ENCODE measurements at places on chromosomes 2 and 18.

DNA sequence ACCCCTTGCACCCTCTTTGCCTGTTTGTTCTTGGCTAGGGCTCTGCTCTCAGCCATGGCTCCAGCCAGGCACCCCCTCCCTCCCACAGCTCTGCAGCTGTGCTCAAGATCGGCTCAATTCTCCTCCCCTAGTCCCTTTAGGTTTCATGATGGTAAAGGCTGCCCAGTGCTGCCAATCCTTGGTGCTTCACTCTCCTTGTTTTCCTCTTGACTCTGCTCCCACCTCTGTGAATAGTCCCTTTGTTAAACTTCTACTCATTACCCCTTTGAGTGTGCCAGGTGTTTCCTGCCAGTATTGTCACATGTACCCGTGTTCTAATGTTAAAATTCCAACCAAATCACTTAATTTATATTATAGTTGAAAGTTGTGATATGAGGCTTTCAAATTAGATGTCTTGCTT, 101.0 kb upstream of the CERS6 start:
- no peak for DNase-seq

DNA sequence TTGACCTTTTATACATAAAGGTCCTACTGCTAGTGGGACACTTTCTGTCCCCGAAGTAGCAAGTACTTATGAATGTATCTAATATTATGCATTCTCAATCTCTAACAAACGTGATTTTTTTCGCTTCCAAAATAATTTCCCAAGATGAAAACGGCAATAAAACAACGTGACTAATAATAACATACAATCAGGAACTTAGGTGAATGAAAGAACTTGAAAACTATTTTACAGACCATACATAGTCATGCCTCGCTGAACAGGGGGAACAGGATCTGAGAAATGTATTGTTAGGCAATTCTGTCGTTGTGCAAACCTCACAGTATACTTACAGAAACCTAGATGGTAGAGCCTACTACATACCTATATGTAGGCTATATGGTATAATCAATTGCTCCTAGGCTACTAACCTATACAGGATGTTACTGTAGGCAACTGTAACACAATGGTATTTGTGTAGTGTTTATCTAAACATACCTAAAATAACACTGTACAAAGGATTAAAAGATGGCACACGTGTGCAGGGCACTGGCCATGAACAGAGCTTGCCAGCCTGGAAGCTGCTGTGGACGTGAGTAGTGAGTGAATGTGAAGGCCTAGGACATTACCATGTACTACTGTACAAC, 2.5 kb downstream of the RTN4 start:
- DNase-seq: peak; percentile 49

- no peak for DNase-seq
Observed at GRCh38 chr2:143732076-143732475, 602.9 kb downstream of the ARHGAP15 start.

- DNase-seq: no peak
Observed at GRCh38 chr2:70078384-70078783, 8.9 kb upstream of the PCBP1 start.

- no peak for DNase-seq
Observed at GRCh38 chr2:42795841-42796301, 3.5 kb upstream of the HAAO start.

DNA sequence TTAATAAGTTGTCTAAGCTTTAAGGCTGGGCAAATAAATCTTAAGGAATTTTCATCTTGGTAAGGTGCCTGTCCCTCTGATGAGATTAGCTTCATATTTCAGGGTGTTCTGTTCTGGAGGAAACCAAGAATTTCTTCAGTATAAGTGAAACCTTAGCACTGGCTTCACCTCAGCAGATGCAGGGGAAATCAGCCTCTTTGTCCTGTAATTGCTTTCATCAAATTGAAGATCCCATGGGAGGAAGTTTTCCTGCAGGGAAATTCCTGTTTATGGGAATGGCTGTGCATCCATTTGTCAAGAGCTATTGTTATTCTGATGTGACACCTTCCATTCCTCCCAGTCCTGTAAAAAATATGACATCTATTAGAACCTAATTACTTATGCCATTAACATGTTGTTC, 174.5 kb downstream of the PTPRM start:
- DNase-seq: no peak

GRCh38 chr2:23092831-23093230, 292.1 kb upstream of the KLHL29 start:
- no peak for DNase-seq

GRCh38 chr2:99675130-99675661, 185.4 kb upstream of the REV1 start:
- no peak for DNase-seq

- no peak for DNase-seq
Observed at GRCh38 chr2:128414351-128414750, 95.7 kb upstream of the HS6ST1 start.

DNA sequence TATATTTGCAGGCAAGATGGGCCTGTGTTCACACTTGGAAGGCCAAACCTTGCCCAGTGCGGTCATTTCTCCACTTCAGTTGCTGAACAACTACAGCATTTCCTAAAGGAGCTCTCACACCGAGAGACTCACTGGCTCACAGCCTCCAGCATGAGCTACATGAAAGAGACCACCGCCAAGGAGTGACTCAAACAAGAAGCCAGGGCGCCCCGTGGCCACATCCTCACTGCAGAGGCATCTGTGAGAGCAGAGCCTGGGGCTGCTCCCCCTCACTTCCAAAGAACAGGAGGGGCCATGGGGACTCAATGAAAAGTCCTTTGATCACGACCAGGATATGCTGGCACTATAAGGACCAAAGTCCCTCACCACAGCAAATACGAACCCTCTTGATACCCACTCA, 50.0 kb downstream of the TMEM163 start:
- no peak for DNase-seq

DNA sequence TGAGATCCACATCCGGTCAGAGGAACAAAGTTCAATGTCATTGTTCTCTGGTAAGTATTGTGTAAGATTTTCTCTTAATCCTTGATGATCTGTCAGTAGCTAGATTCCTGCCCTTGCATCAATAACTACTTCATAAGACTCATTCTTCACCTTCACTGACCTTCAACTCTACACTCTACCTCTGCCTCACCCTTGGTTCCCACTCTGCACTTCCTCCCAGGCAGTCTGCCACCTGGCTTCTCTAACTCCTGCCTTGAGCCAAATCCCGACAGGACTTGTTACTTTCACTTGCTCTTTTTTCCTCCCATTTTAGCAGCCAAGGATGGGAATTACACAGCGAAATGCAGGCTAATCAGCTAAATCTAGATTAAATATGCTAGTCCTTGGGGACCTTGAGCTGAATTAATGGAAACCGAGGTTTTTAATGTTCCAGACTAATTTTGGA, 190.7 kb downstream of the DLGAP1 start:
- DNase-seq: no peak

DNA sequence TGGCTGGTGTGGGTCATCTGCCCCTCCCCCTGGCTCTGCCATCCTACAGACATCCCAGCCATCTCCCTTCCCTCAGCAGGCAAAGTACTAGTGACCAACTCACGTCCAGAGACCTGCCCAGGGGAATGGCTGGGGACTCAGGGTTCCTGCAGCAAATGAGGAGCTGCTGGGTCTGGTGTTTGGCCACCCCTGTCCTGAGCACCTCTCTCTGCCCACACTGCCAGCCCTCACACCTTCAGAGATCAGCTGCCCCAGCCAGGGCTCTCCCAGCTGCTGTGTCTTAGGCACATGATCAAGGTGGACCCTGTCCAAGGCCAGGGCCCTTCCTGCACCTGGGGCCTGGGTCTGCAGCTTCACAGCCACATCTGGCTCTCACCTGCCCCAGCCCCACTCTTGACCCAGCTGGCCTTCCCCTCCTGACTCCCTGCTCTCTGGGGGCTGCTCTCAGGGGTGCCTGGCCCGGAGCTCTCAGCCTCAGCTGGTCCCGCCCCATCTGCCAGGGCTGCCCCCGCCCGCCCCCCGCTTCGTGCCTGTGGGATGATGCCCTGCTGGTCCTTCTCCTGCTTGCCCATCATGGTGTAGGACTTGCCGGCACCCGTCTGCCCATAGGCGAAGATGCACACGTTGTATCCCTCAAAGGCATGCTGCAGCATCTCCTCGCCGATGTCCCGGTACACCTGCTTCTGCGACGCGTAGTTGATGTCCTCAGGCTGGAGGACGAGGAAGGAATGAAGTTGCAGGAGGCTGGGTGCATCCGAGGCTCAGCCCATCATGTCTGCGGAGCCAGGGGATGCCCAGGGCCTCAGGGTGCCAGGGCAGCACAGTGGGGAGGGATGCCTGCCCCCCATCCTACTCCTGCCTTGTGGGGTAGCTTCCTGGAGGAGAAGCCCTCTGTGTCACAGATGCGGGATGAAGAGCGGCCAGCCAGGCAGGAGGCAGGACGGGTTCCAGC, 32.2 kb downstream of the KIF1A start:
- DNase-seq: no peak

- no peak for DNase-seq
Observed at GRCh38 chr2:46924038-46924437, 8.4 kb upstream of the MCFD2 start.

DNA sequence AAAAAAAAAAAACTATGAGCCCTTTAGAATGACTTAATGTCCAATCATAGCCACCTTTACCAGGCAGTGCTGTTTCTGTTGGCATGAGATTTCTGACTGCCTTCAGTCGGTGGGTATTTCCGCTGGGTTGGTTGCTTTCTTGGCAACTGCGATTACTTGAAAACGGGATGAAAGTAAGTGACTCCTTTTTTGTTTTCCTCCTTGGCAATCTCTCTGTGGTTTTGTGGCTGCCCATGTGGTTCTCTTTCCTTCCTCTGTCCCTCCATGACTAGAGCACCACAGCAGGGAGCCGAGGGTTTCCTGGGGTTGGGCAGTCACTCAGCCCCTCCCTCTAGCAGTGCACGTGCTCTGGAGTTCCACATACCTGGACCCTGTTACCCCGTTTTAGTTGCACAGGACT, 112.1 kb downstream of the KLHL29 start:
- no peak for DNase-seq

GRCh38 chr18:59799383-59800015, 100.3 kb upstream of the PMAIP1 start:
- no peak for DNase-seq

DNA sequence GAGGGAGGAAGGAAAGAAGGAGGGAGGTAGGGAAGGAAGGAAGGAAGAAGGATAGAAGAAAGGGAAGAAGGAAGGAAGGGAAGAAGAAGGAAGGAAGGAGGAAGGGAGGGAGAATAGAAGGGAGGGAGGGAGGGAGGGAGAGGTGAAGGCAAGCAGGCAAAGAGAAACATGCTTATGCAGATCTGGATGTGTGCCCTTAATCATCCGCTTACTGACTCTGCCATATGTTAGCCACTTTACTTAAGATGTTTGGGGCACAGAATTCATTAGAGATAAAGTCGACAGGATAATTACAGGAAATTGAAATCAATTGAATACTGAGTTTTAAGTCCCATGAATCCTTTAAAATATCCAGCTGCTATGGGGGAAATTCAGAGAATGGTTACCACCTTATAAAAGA, 334.2 kb downstream of the GRB14 start:
- no peak for DNase-seq

GRCh38 chr18:77711096-77711495, 461.4 kb downstream of the GALR1 start:
- DNase-seq: no peak

DNA sequence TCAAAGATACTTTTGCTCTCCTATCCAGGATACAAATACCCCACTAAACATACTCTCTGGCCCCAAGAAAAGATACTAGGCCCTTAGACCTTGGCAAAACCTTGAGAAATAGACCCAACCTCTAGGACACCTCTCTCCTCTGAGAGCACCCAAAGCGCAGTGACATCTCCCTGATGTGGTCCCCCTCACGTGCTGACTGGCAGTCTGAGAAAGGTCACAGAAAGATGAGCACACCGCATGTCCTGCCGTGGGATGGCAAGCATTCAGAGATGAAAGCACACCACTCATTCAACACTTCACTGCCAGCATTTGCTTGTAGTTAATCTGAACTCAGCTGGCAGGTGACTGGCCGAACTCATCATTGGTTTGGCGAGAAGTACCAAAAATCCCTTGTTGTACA, 6.1 kb upstream of the TBC1D8 start:
- DNase-seq: no peak

DNA sequence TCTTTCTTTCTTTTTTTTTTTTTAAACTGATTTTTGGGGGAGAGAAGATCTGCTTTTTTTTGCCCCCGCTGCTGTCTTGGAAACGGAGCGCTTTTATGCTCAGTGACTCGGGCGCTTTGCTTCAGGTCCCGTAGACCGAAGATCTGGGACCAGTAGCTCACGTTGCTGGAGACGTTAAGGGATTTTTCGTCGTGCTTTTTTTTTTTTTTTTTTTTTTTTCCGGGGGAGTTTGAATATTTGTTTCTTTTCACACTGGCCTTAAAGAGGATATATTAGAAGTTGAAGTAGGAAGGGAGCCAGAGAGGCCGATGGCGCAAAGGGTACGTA, 587 bp downstream of the MEIS1 start:
- DNase-seq: no peak

DNA sequence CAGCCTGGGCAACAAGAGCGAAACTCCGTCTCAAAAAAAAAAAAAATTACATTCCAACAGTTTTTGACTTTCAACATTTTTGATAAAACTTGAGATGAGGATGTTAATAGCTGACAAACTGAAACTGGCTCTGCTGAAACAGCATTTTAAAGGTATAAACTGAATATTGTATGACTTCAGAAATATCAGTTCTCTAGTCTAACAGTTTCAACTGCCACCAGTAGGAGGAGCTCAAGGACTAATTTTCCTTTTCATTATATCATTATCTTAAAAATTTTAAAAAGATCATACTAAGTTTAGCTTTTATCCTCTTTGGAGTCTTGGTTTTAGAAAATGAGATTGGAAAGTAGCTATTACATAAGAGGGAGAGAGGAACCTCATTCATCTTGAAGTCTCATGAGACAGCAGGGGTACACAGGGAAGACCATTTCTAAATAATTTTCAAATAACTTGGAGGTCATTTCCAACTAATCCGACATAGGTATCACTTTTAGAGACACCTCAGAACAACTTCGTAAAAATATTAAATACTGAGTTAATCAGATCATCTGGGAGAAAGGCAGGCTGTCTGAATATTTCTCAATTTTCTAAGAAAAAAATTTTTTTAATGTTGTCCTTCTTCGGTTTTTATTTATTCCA, 37.6 kb upstream of the MCM6 start:
- no peak for DNase-seq

DNA sequence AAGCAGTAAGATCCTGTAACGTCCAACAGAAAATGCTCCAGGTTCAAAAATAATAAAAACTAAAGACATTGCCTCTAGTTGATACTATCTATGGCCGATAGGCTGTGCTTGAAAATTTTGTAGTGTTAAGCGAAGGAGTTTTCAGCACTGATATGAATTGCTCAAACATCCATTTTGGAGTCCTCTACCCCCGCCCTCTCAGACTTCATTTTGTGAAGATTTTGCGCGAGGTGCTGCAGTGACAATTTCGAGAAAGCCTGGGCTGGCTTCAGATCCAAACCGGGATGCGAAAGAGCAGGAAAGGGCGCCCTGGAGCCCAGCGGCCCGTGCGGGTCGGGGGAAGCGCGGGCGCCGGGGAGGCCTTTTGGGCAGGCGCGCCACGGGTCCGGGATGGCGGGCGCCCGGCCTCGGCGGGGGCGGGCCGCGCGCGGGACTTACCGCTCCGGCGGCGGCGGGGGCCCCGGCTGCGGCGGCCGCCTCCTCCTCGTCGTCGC, 1.8 kb downstream of the SP3 start:
- DNase-seq: no peak
